ENCODE measurements at places on chromosomes 11 and 22.

DNA sequence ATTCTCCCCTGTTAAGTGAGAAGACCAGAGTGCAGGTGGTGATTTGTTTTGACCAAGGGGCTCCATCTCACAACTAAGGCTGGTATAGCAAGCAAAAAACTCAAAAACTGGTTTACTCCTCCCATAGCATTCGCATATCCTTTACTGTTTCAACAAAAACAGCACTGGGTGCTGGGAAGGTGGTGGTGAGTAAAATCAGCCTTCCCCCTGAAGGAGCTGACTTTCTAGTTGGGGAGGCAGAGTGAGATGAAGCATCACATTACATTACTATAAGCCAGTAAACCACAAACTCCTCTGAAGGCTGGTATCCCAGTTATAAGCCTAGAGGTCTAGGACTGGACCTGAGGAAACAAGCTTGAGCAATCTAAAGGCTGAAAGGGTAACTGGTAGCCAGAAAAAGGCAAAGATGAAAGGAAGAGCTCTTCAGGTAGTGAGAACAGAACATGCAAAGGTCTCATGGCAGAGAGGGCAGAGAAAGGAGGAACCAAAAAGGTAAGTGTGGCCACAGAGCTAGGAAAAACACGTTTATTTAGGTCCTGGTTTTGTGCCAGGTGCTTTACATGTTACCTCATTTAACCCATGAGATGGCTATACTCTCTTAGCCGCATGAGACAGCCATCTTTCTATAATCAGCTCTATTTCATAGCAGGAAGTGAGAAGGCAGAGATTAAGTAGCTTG lies 22.3 kb downstream of the TMEM123 start:
- no peak for DNase-seq

DNA sequence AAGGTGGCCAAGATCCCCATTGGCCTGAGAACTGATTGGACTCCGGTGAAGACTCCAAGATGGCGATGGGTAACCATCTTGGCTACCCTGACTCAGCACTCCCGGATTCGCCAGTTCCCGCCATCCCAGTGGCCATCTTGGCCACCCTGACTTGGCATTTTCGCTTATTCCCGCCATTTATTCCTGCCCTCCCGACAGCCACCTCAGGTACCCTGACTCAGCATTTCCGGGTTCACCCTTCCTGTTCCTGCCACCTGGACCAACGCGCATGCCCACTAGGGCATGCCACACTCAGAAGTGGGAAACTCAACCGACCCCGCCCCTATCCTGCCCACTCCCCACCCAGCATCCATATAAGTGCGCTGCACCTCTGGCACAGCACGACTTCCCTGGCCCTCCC lies 7.8 kb downstream of the OR8K5 start:
- no peak for DNase-seq

DNA sequence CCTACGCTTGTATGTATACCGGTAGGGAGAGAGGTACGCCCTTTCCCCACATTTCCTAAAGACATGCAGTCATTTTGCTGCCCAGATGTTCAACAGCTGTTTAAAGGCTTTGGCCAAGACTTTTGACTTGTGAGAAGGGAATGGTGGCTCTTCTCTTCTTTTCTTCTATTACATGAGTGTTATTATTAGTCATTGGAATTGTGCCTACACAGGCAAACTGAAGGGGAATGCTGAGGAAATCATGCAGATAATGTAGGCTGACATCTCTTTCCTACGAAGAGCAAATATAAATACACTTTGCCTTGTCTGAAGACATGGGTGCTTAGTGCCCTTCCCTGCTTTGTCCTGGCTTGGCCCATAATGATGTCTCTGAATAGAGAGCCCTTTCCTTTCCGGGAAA lies 194.3 kb upstream of the NARS2 start:
- no peak for DNase-seq

DNA sequence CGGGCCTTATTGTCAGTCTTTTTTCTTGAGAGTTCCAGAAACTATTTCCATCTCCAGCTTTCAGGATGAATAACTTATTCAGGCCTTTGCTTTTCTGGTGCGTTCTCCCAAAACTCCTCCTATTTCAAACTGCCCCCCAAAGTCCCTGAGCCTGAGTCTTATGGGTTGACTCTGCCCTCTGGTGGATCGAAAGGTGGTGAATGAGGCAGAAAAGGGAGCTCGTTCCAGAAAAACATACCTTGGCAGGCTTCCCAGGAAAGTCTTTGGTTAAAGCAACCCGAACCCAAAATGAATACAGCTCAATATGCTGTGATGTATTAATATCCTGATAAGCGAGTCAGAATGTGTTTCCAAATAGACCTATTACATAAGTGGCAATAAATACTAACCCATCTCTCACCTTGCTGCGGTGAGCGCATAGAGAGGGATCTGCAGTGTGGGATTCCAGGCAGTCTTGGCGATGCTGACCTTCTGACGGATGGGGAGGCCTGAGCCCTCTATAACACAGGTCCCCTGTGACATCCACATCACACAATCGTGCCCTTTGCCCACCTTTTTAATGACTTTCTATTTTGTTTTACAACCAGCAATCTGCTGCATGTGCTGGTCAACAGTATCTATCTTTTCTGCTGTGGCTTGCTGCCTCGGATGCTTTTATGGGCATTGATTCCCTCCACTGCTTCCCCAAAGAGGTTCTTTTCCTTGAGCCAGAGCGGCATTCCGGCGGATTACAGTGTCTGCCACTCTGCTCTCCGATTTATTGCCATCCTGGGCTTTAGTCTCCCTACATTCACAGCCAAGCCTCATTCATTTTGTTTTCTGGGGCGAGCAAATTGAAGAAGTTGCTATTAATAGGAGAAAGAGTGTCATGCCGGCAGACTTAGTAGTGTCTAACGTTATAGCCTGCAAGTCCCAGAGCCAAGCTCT lies 756.8 kb downstream of the NTM start:
- DNase-seq = no peak

GRCh38 chr22:26394777-26395176 lies 34.3 kb upstream of the ASPHD2 start:
- DNase-seq = no peak

DNA sequence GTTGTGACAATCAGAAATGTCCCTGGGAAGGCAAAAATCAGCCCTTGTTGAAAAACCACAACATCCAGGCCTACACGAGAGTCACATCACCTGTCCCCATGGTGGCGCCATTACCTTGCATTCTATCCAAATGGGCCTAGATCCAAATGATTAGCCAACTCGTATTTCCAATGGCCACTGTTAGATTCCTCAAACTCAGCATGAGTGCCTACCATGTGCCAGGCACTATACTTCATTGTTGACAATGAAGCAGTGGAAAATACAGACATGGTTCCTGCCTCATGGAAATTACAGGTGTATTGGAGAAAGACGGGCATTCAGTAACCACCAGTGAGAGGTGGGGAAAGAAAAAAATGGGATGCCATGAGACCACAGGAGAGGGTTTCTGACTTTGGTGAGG lies 29.8 kb upstream of the CREB3L1 start:
- DNase-seq = peak; percentile 72

DNA sequence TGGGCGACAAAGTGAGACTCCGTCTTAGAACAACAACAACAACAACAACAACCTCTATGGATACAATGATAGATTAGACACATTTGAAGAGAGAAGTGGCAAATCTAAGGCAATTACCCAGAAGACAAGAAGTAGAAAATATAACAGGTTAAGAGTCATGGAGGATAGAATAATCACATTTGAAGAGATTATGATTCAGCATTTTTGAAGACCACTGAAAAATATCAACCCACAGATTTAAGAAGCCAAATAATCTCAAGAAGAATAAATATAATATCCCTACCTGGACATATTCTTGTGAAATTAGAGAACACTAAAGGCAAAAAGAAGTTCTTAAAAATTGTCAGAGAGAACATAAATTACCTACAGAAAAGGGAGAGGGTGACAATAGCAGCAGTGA lies 7.9 kb downstream of the LDHC start:
- DNase-seq = no peak

All from NCI-H446 treated with DMSO at 0.1 percent for 48 hours (cell line).